ENCODE measurements at places on chromosomes 7 and 10.

GRCh38 chr7:130371046-130371445 is 9.2 kb upstream of the CPA1 start:
- DNase-seq: no peak

- no peak for DNase-seq
Observed at GRCh38 chr7:155551785-155552611, 5.6 kb upstream of the CNPY1 start.

- DNase-seq: no peak
Observed at GRCh38 chr10:21515361-21516241, 9.9 kb downstream of the SKIDA1 start.

GRCh38 chr10:98364432-98365102 is 50.4 kb downstream of the PYROXD2 start:
- no peak for DNase-seq

DNA sequence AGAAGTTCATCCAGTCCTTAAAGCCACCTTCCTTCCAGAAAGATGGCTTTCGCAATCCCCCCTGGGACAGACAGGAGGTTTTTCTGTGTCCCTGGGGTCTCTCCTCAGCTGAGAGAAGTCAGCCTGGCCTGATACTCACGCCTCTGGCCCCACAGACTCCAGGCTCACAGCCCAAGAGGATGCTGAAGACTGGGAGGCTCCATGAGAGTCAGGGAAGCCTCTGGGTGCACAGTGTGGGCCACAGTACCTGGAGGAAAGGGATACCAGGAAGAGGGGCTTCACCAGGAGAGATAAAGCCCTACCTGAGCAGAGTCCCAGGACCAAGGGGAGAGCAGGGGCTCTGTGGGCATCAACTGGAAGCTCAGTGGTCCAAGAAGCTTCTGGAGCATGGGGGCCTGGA is 324.4 kb downstream of the GRID1 start:
- DNase-seq: no peak

DNA sequence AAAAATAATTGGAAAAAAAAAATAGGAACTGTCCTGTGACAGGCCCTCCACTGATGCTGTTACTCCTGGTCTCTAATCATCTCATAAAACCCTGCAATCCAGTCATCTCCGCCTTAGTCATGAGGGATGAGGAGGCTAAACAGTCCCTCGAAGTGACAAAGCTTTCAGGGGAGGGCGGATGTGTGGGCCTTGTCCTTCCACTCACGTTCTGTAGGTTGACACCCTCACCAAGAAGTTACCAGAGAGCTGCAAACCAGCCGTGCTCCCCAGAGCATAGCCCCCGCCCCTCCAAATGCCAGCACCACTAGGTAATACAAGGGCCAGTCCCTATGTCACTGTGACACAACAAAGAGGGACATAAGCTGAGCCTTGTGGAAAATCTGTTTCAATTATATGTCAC is 11.9 kb downstream of the COBL start:
- no peak for DNase-seq

- no peak for DNase-seq
Observed at GRCh38 chr7:37817996-37818720, 30.2 kb upstream of the NME8 start.
